ENCODE measurements at places on chromosomes 5 and 9.

DNA sequence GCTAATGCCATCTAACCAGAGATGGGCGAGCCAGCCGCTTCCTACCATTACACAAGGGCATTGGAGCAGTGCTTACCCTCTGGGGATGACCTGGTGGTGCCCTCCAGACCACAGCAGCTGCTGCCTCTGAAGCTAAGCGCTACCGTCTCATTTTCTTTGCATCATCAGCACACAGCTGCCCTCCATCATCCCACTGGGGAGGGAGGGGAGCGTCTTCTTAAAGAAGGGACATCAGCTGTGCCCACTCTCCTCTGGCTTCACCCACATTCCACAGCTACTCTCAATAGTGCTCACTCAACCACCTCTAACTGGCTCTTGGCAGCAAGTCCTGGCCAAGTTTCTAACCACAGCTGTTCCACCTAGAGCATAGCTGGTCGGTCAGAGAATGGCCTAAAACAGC lies 503.4 kb downstream of the NFIB start:
- no peak for DNase-seq

GRCh38 chr9:131603199-131603598 lies 57.9 kb downstream of the PRRT1B start:
- no peak for DNase-seq

DNA sequence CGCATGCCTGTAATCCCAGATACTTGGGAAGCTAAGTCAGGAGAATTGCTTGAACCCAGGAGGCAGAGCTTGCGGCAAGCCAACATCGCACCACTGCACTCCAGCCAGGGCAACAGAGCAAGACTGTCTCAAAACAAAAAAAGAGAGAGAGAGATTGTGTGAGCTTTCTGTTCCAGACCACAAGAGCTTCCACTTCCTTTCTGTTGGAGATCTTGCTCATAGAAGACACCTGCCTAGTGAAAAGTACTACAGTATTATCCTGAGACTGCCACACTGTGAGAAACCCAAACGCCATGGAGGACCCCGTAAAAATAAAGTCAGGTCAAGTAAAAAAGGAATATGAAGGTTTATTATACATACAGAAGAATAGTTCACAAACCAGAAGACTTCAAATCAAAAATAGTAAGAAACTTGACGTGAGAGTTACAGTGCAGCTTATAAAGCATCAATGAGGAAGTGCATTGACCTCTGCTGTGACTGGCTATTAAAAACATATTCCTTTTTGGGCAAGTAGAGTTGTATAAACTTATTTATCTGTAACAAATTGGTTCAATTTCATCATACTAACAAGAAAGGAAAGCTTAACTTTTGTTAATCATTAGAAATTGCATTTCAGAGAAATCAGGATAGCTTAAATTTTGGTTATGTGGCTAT lies 4.3 kb upstream of the EMB start:
- peak; percentile 66 for DNase-seq

GRCh38 chr9:133307301-133307700 lies 28.7 kb downstream of the SURF6 start:
- no peak for DNase-seq

- no peak for DNase-seq
Observed at GRCh38 chr9:31983895-31984294, 400.5 kb upstream of the ACO1 start.

- DNase-seq, result no peak
Observed at GRCh38 chr5:180208435-180209081, 453 bp downstream of the RASGEF1C start.

- DNase-seq, result no peak
Observed at GRCh38 chr5:5103245-5103644, 36.9 kb upstream of the ADAMTS16 start.

DNA sequence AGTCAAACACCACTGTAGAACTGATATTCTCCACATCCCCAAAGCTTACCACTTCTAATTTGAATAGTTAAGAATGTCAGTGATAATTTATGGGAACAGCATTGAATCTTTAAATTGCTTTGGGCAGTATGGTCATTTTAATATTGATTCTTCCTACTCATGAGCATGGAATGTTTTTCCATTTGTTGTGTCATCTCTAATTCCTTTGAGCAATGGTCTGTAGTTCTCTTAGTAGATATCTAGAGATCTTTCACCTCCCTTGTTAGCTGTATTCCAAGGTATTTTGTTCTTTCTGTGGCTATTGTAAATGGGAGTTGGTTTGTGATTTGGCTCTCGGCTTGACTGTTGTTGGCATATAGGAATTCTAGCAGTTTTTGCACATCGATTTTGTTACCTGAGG lies 1341.8 kb upstream of the CDH9 start:
- no peak for DNase-seq

GRCh38 chr5:75046366-75047142 lies 5.8 kb downstream of the GCNT4 start:
- DNase-seq, result no peak

DNA sequence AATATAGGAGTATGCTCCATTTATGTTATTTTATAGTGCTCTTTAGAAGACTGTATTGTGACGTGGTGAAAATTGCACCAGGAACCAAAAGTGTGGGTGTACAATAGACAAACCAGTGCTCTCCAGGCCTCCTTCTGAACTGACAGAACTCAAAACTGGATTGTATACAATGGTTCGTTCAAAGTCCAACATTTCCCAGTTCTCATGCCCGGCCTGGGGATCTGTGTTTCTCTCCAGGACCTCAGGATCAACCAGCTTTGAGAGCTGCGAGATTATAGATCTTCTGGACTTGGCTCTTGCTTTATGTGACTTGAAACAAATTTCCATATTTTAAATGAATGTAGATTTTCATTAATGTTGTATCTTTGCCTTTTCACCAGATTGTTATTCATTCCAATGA lies 60.8 kb upstream of the CER1 start:
- no peak for DNase-seq

GRCh38 chr5:84618262-84618661 lies 233.6 kb upstream of the EDIL3 start:
- DNase-seq, result no peak

GRCh38 chr5:174581479-174581878 lies 142.9 kb upstream of the MSX2 start:
- DNase-seq, result no peak

GRCh38 chr9:134557331-134557730 lies 84.3 kb upstream of the COL5A1 start:
- no peak for DNase-seq

- no peak for DNase-seq
Observed at GRCh38 chr5:80607832-80608231, 37.8 kb upstream of the ANKRD34B start.

- no peak for DNase-seq
Observed at GRCh38 chr5:82644766-82645165, 366.6 kb upstream of the RPS23 start.

DNA sequence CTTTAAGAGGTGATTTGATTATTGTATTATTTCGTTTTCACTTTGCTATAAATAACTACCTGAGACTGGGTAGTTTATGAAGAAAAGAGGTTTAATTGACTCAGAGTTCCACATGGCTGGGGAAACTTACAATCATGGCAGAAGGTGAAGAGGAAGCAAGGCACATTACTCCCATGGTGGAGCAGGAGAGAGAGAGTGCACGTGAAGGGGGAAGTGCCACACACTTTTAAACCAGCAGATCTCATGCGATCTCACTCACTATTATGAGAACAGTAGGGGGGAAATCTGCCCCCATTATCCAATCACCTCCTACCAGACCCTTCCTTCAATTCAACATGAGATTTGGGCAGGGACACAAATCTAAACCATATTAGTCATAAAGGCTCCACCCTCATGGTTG lies 36.1 kb upstream of the NDFIP1 start:
- no peak for DNase-seq

DNA sequence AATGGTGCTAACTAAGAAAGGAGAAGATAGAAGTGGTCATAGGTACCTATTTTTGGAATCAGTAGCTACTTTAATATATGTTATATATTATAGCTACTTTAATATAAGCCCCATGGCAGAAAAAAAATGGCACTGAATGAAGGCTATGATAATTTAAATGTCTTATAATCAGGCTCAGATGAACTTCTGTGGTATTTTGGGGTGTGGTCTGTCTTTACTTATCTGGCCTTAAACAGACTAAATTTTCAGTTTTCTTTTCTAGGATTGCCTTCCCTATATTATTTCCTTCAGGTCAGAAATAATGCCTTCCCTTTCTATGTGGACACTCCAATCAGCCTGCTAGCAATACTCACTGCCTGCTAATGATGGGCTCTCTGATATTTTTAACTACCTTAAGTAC lies 292.3 kb downstream of the SLF1 start:
- DNase-seq, result no peak

GRCh38 chr5:173399851-173400250 lies 71.6 kb upstream of the STC2 start:
- no peak for DNase-seq

- no peak for DNase-seq
Observed at GRCh38 chr5:15544039-15544438, 44.1 kb downstream of the FBXL7 start.

DNA sequence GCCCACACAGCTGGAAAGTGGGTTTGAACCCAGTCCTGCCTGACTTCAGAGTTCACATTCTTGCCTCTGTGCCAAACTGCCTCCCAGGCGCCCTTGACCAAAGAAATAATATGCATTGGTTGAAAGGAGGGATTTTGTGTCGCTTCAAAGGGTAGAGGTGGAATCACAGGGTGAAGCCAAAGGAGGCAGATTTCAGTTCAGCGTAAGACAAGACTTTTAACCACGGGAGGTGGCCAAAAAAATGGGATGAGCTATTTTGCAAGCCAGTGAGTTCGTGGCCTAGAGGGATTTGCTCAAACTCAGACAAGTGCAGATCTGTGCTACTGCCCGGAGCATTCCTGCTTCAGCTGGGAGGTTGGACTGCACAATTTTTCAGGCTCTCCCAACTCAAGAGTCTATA lies 57.6 kb upstream of the RANBP3L start:
- no peak for DNase-seq

- DNase-seq, result no peak
Observed at GRCh38 chr5:7396713-7397454, 946 bp downstream of the ADCY2 start.

- peak; percentile 17 for DNase-seq
Observed at GRCh38 chr9:88179062-88179521, 40.8 kb upstream of the SPATA31C2 start.

GRCh38 chr5:54736003-54736797 lies 218.6 kb downstream of the SNX18 start:
- DNase-seq, result no peak

DNA sequence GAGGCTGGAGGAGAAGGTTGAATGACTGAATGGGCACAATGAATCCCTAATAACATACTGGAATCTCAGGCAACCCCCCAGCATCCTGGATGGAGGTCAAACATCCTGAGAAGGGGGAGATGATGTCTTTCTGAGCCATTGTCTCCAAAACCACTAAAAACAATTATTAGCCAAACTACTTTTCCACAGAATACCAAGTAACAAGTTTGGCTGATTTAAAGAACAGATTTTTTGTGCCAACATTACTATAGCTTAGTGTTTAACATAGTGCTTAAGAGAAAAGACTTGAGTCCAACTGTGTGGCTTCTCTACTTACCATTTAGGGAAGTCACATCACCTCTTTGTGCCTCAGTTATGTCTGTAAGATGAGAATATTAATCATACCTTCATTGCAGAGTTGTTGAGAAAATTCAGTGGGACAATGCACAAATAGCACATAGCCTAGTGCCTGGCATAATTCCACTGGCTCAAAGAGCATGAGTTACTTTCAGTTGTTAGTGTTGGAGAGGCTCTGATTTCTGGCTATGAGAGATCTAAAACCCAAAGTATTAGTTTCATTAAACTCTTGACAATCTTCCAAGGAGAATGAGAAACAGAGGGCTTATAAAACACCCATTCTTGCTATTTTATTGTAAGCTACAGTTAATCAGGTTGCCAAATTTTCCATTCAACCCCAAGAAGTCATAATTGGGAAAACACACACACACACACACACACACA lies 111.3 kb upstream of the NR3C1 start:
- DNase-seq, result no peak

DNA sequence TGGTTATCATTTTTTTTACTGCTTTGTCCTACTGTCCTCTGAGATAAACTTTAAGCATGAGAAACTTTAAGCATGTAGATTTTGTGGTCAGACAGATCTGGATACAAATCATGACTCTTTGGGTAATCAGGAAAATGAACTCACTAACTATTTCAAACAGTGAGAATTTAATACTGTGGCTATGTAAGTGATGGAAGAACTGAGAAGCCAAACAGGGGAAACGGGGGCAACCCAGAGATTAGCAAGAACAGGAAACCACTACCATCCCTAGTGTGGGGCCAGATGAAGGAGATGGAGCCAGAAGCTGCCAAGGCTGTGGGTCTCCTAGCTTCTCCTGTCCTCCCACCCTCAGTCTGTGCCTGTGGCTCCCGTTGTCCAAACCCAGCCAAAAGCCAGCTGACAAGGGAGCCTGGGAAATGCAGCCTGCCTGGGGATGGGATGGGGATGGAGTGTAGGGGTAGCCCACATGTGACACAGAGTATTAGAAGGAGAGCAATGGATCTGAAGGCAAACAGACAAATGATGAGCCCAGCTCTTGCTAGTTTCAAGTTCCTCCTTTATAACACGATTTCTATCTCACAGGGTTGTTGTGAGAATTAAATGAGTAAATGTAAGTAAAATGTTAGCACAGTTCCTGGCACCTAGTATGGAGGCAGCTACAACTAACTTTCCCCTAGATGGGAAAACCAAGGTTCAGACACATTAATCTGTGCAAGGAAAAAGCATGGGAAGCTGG lies 27.7 kb upstream of the CDC23 start:
- no peak for DNase-seq

DNA sequence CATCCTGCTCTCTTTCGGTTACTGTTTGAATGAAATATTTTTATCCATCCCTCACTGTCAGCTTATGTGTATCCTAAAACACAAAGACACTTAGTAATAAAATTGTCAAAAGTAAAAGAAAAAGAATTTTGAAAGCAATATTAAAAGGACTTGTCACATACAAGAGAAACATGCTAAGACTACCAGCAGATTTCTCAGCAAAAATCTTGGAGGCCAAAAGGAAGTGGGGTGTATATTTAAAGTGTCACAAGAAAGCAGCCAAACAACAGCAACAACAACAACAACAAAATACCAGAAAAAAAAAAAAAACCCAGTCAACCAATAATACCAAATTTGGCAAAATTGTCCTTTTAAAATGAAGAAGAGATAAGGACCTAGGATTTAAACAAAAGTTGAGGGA lies 678.7 kb upstream of the TYRP1 start:
- no peak for DNase-seq

GRCh38 chr5:171426266-171426665 lies 6.8 kb downstream of the FGF18 start:
- DNase-seq, result no peak

DNA sequence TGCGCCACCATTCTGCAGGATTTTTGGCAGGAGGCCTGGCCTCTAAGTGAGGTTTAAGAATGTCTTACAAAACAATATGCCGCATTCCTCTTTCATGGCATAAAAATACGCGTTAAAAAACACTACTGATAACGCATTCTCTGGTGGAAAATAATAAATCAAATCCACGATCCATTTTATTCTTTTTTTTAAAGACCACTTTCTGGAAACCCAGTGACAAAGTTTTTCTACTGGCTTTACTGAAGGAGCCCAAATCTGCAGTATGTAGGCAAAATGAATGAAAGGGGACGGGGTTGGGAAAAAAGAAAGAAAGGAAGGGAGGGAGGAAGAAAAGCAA lies 2.0 kb downstream of the SV2C start:
- no peak for DNase-seq

Data from CD4-positive, alpha-beta T cell treated with Interleukin-12 subunit alpha and Interleukin-12 subunit beta, for 1 hour (primary cell).